ENCODE measurements at places on chromosomes 6 and 20.

- no peak for DNase-seq
Measured at GRCh38 chr6:21228411-21228810, 365.1 kb upstream of the SOX4 start.

GRCh38 chr20:37972256-37973058, 60.8 kb downstream of the TTI1 start:
- DNase-seq, result no peak

- DNase-seq, result peak; percentile 79
Measured at GRCh38 chr6:125310994-125311649, 9.4 kb upstream of the HDDC2 start.

- DNase-seq, result no peak
Measured at GRCh38 chr6:20317430-20317829, 84.2 kb upstream of the E2F3 start.

DNA sequence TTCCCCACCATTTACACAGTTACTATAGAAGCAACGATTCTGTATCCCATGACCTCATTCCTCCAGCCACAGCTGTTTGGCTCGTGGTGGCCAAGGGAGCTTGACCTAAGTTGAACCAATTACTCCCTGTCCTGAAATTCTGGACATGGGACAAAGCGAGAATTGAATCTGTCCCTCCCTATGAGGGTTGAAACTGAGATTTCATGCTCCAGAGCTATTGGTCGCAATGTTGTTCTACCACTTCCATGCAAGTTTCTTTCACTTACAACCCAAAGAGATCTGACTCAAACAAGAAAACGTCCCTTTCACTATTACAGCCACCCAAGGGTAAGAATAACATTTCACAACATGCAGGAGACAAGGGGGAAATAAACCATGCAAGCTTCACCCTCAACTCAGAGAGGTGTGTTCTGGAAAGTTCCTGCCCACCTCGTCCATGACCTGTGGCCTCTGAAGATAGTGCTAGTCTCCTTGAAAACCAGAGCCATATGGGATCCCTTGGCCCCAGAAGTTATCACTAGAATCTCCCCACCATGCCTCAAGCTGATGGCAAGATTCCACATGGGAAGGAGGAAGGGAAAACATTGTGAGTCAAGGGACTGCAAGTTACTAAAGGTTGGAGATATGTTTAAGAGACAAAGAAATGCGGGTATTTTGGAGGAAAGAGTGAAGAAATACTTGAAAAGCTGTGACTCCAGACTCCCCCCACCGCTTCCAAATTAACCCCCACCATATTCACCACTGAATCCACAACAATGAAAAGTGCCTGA, 74.5 kb upstream of the SRSF6 start:
- no peak for DNase-seq

All from hematopoietic multipotent progenitor cell treated with erythropoietin and hydrocortisone succinate and interleukin-3 and kit ligand, for 4 days (in vitro differentiated cells).